ENCODE measurements at places on chromosomes 11 and 22. TPM values are rescaled to one million over a fixed set of nuclear protein-coding genes. Genes with fewer than 3 reads are reported as not detected.

Gene SYT9
- total RNA-seq: not detected

Gene NRGN
- 1.0 TPM for total RNA-seq

Gene RIMBP3C
- total RNA-seq: not detected

Gene SCGB2A2
- total RNA-seq: not detected

Gene SLN
- not detected for total RNA-seq

Gene PANX3
- total RNA-seq: not detected

GRCh38 chr11:75902631-75903030, 87.6 kb downstream of the UVRAG start:
- DNase-seq: no peak

- no peak for DNase-seq
These were observed 13.7 kb downstream of the PRR5L start for GRCh38 chr11:36309779-36310178.

DNA sequence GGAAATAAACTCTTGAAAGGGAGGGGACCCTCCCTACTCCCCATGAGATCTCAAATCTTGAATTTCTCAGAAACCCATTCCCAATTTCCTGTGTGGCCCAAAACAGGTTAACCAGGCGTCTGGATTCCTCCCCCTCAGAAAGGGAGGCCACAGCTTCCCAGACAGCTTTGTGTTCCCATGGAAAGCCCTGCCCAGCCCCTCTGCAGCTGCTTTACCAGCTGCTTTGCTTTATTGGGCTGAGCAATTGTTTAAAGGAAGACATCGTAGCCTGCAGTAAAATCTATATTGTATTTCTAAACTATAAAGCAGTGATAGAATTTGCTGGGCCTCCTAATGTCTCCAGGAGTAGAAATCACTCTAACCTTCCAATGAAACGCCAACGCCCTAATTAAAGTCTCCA, 97.4 kb downstream of the CHST1 start:
- no peak for DNase-seq

- DNase-seq: no peak
These were observed 999.6 kb downstream of the BRD1 start for GRCh38 chr22:48827904-48828555.

- DNase-seq: peak; percentile 49
These were observed at the start of gene TAGLN for GRCh38 chr11:117199053-117199915. TAGLN (plus strand) TSS chr11:117199370; CDS start chr11:117203014, 3,644 bp downstream.

GRCh38 chr11:1497600-1497999, 11.0 kb upstream of the MOB2 start:
- DNase-seq: no peak

DNA sequence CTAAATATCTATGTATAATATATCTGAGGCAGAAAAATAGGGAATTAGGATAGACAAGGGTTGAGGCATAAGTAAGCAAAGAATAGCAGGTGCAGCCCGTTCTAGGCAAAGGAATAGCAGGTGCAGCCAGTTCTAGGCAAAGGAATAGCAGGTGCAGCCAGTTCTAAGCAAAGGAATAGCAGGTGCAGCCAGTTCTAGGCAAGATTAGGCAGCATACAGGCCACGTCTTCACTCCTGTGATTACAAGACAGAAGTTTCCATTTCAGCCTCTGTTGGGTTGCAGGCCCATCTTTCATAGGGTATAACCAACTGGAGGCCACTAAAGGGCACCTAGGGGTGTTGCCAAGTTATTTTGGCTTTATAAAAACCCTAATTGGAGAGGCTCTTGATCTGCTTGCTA, 28.8 kb upstream of the CHORDC1 start:
- no peak for DNase-seq

GRCh38 chr22:44816141-44816540, 63.8 kb downstream of the ARHGAP8 start:
- DNase-seq: no peak

DNA sequence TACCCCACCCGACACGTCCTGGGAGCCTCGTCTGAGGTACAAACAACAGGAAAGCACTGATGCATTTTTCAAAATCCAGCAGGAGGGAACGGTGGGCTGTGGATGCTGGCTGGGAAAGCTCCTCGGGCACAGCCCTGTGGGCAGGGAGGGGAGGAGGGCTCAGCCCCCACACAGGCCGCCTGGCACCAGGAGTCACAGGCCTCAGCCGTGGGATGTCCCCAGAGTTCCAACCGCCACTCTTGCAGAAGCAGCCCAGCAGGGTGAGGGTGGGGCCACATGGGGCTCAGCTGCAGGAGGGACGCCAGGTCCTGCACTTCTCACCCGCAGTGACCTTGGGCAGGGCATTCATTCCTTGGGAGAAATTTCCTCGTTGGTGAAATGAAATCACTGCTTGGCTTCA, 274.6 kb downstream of the BRD1 start:
- no peak for DNase-seq

DNA sequence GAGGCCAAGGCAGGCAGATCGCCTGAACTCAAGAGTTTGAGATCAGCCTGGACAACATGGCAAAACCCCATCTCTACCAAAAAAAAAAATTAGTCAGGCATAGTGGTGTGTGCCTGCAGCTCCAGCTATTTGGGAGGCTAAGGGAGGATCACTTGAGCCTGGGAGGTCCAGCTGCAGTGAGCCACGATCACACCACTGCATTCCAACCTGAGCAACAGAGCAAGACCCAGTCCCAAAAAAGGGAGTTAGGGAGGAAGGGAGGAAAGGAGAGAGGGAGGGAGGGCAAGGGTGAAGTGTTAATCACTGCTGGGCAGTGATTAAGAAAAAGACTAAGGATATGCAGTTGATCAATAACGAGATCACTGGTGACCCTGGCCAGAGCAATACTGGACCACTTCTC, 56.0 kb upstream of the APOA1 start:
- no peak for DNase-seq

GRCh38 chr11:29183301-29183700, 833.5 kb downstream of the KCNA4 start:
- DNase-seq: no peak

GRCh38 chr11:63547061-63547460, 10.5 kb downstream of the PLAAT4 start:
- no peak for DNase-seq

DNA sequence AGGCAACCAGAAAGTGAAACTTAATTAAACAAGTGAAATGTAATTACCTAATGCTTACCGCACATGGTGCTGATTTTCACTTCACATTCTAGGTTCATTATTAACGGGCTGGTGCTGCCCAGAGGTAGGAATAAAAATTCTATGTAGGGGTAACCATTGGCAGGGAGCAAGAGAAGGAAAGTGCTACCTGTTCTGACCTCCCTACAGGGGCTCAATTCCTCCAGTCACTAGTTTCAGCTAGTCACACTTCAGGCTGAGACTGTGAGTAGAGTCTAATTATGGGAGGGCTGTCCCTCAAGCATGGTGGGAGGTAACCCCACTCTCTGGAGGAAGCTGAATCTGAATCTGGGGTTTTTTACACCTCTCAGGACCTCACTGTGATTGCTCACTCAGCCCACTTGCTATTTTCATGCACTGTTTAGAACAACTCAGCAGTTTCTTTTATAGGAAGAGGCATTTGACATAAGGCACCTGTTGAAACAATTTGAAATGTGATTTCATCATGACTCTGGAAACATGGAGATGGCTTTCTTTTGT, 75.4 kb downstream of the MAML2 start:
- no peak for DNase-seq

- DNase-seq: no peak
These were observed 22.9 kb downstream of the FAM76B start for GRCh38 chr11:95766701-95767100.

- DNase-seq: no peak
These were observed 1.7 kb downstream of the AMOTL1 start for GRCh38 chr11:94769880-94770279.

DNA sequence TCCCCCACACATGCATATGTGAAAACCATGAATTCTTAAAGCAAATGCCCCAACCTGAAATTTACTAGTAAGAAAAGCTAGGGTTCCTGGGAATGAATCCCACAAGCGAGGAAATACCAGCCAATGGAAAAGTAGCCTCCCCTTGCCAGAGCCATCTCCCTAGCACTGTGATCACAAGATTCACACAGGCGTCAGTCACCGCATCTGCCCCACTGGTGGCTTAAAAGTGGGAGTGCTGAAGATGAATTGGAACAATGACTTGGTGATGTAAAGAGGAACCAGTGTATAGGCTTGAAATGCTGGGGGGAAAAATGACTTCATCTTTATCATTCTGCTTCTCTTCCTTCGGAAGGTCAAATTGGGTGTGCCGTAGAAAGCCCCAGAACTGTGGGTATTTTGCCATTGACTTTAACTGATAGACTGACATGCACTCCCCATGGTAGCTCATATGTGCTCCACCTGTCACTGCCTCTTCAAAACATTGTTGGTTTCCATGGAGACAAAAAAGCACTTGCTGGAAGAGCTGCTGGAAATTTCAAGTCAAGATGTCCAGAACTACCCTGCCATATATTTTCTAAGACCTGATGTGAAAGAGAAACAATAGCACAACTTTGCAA, 19.2 kb upstream of the ASPHD2 start:
- DNase-seq: no peak

Data from omental fat pad (tissue), 4 donors.